ENCODE measurements at places on chromosomes 2 and 18.

DNA sequence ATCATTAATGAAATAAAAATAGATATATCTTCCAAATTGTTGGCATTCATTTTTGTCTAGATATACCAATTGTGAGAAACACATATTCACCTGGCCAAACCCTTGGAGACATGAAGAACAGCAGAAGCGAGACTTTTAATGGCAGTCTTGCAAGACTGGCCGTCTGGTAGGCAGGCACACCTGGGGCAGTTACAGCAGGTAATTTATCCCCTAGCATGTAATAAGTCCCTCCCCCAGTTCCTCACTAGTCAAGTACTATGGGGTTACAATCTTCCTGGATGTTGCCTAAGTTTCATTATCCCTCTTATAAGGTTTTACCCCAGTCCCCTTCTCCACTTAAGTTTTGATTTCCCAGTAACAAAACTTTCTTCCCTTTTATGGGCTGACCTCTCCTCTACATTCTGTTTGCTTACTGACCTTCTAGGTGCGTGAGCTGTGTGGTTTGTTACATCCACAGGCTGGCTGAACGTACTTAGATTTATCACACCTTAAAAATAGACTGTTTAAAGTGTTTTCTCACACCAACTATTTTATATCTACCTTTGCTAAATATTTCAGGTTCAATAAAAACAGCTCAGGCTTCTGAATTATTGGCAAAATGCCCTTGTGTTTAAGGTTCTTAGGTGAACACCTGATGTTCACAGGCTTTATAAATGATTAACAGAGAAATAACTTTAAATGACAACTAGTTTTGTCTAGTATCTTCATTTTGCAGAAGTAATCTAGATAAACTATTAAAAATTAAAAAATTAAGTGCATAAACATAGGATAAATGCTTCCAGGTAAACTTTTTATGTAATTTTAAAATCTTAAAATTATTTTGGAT is 365.0 kb upstream of the TFPI start:
- no peak for DNase-seq

DNA sequence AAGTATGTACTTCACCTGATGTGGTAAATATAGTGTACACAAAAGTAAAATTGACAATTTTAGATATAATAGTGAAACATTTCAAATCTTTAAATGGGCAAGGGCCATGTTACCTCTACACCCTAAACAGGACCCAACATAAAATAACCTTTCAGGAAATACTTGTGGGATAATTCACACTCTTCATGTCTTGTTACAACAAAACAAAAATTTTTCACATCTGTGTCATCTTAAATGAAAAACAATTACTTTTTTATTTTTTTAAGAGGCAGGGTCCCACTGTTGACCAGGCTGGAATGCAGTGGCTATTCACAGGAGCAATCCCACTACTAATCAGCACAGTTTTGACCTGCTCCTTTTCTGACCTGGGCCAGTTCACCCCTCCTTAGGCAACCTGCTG is 42.1 kb downstream of the SRBD1 start:
- DNase-seq: no peak

DNA sequence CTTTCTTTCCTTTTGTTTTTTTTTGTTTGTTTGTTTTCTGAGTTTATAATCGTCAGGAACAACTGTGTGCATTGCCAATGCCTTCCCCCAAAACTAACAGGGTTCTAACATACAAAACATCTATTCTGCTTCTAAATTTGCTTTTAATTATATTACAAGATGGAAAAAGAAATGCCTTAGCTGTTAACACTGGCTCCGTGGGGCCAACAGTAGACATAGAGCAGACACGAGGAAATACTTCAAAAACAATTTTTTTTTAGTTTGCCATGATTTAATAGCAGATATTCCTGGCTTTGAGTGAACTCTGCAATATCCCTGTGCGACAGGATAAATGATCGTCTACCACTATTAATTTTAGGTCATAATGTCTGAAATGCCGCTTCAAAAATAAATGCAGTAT is 153.3 kb upstream of the HNRNPA3 start:
- DNase-seq: no peak

DNA sequence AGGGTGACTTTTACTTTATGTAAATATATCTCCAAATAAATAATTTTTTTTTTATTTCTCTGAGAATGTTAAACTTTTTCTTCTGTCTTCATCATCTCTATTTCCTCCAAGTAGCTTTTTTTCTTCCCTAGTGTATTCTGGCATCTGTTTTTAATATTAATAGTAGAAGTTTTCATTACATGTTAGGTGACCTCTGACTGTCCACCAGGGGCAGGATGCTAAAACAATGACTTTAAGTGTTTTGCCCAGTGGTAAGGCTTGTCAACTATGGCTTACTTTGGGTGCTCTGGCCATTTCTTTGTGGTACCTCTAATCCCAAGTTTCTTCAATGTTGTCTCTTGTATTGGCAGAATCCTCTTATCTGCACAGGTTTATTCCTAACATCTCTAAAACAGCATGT is 127.1 kb downstream of the SRBD1 start:
- DNase-seq: no peak

- no peak for DNase-seq
These were observed 300.5 kb downstream of the INSIG2 start for GRCh38 chr2:118388771-118389170.

DNA sequence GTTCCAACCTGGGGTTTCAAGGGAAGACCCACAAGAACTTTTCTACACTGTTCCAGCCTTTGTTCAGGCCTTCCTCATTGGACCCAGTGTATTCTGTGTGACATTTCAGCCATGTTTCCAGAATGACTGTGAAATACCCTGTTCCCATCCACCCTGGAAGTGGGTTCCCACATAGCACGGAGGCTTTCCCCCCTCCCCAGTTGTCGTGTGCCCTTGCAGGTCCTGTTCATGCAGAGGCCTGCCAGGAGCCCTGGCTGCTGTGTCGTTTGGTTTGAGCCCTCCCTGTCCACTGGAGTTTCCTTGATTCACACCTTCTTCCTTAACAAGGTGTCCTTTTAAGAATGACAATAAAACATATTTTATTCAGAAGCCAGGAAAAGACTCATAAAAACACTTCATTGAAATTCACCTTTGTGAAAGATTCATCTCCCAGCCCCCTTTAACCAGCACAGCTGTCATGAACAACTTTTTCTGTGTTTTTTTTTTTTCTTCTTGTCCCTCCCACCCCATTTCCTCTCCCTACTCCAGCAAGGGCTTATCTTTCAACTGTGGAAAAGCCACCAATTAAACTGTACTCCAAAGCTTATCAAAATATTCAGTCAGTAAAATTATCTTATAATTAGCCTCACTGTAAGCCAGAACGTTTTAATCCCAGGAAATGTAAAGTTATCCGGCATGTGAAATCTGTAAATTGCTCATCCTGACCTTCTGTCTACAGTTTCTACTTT is 106.4 kb downstream of the ACOXL start:
- no peak for DNase-seq

DNA sequence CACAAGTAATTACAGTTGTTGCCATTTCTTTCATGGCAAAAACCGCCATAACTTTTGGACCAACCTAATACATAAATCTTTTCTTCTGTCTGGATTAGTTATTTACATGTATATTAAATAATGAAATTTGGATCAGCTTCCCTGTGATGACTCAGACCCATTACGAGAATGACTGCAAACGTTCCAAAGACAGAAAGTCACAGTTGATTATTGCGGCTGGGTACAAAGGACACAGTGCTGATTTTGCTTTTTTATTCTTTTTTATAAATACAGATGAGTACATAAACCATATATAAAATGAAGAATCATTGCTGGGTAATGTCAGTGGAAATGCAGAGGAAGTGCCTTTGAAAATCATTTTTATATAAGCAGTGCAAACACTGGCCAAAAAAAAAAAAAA is 126.2 kb downstream of the TWIST2 start:
- no peak for DNase-seq

DNA sequence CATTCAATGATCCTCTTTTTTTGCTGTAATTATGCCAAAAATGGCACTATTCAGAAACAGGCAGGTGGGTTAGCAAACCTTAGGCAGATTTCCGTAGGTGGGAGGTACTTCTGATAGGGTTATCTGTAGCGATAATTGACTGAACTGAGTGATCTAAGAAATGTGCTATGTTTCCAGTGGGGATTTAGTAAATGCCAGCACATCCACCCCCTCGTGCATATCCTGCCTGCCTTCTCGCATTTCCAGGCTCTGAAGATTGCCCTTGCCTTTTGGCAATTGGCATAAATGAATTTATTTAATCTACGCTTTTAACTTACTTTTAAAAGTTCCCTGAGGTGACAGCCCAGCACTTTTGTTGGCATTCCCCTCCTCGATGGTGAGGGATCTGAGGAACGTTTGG is 576 bp upstream of the FSHR start:
- no peak for DNase-seq

- DNase-seq: no peak
These were observed 155.7 kb downstream of the MTCL1 start for GRCh38 chr18:8860845-8861642.

DNA sequence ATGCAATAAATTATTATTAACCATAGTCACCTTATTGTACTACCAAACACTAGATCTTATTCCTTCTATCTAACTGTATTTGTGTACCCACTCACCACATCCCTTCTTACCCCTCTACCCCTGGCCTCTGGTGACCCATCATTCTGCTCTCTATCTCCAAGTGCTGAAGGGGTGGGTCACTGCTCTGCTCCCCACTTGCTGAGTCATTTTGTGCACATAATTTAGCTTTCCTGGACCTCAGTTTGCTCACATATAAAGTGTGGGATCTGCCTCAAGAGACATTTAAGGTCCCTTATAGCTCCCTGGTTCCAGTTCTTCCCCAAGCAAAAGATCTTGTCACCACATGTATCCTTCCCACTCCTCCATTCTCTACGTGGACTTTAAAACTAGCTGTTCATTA is 169.4 kb downstream of the ZNF385B start:
- no peak for DNase-seq

DNA sequence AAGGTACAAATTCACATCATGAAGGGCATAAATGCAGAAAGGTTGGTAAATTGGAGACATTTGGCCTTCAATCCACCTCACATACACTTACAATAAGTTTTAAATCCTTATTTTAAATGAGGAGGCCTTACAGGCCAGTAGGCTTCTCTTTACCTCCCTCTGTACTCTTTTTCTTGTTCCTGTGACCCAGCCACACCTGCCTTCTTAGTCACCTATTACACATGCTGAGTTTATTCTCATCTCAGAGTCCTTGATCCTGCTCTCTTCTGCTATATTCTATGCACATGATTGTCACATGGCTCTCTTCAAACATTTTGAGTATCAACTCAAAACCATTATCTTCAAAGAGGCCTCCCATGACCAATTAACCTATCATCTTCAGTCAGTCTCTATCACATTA is 491.5 kb downstream of the SATB2 start:
- no peak for DNase-seq

- no peak for DNase-seq
These were observed 110.1 kb upstream of the FBXO11 start for GRCh38 chr2:48016225-48017019.

DNA sequence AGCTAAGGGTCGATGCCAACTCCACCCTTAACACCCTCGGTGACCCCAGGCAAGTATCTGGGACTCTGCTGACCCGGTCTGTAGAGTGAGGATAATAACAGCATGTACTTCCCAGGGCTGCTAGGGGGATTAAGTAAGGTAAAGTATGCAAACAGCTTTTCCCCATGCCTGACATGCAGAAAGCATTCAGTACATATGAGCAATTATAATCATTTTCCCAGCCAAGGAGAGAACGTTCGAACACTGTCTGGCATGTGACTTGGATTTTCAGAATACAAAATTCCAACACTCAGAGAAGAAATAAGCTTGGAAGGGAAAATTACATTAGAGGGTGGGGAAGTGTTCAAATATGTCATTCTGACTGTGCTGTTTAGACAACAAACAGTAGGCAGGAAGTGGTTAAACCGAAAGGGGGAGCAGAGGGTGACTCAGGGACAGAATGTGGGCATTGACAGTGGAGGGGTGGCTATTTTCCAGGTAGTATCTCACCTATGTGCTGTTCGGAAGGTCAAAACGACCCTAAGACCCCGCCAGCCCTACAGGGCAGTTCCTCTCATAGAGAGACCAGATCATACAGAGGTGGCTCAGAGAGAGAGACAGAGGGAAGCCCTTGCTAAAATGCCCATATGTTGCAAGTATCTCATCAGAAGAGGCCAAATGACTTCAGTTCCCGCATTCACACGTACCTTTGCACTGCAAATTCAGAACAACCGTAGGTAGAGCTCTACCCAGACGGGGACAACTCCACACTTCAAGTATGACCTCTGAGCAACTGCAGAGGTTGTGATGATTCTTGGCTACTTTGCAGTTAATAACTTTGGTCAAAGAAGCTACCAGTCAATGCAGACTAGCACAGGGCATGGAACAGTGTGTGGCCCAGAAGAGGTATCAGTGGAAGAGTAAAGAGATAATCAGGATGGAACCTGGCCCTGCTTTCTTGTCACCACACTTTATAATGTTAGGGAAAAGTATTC is 14.8 kb downstream of the ASPRV1 start:
- DNase-seq: no peak

GRCh38 chr2:139704606-139705005 is 924.4 kb upstream of the NXPH2 start:
- no peak for DNase-seq

- DNase-seq: no peak
These were observed 115.7 kb upstream of the OSR1 start for GRCh38 chr2:19474128-19474527.

GRCh38 chr2:149894760-149895159 is 307.2 kb upstream of the MMADHC start:
- no peak for DNase-seq

GRCh38 chr18:61831071-61831470 is 61.7 kb downstream of the RNF152 start:
- DNase-seq: no peak

GRCh38 chr2:158056875-158057274 is 44.8 kb upstream of the UPP2 start:
- no peak for DNase-seq

GRCh38 chr2:232880764-232881351 is 10.8 kb downstream of the SNORC start:
- no peak for DNase-seq

DNA sequence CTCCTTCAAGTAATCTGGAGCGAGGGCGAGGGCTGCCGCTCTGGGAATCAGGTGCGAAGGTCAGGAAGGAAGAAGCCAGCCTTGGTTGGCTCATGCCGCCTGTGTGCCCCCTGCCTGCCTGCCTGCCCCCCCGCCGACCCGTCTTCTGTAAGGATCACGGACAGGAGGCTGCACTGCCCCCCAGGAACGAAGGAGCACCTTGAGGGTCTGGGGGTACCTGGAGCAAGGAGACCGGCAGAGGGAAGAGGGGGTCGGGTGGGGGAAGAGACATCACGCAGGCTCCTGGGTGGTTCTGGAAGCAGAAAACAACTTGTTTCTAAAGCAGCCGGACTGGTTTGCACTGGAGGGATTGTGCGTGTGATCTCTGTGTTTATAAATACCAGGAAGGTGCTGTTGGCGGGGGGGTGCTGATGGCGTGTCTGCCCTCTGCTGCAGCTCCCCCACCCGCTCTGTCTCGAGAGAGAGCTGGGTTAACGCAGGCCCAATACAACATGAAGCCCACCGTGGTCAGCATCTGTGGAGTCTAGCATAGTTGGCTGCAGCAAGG is 1.7 kb downstream of the FOSL2 start:
- no peak for DNase-seq

GRCh38 chr18:55142410-55142809 is 183.1 kb upstream of the CCDC68 start:
- no peak for DNase-seq

GRCh38 chr18:61556862-61557261 is 223.6 kb downstream of the CDH20 start:
- no peak for DNase-seq

Measured in NCI-H1417 treated with DMSO at 0.1 percent for 48 hours (cell line).